ENCODE measurements at places on chromosomes 13 and 19.

GRCh38 chr19:22945560-22945959 lies 57.4 kb downstream of the ZNF728 start:
- DNase-seq: peak; percentile 26

DNA sequence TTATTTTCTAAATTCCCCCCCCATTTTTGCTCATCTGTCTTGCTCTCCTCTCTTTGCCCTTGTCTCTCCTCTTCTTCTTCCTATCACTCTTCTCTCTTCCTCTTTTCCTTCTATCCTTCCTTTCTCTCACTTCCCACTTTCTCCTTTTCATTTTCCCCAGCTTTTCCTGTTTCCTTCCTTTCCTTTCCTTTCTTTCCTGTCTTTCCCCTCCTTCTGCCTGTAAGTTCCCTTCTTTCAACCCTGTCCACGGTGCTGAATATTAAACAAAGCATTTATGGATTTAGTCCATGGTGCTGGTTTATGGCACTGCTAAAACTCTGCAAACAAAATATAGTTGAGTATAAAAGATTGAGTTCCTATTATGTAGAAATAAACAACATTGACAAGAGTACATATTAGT lies 27.6 kb downstream of the SCEL start:
- DNase-seq: no peak

DNA sequence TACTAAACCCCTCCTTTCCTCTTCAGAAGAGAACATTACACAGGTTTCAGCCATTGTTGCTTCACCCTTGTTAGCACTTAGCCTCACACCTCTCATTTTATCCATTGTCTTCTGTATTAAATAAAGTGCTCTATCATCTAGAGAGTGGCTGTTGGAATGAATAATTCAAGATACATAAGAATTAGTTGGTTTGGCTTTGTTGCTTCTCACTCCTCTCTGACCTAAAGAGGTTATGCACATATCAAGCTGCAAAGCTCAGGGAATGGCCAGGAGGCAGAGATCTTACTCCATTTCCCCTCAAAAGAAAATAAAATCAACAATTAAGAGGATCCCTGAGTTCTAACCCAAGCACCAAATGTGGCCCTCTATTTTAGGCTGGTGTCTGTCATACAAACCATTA lies 79.7 kb downstream of the DCT start:
- no peak for DNase-seq

DNA sequence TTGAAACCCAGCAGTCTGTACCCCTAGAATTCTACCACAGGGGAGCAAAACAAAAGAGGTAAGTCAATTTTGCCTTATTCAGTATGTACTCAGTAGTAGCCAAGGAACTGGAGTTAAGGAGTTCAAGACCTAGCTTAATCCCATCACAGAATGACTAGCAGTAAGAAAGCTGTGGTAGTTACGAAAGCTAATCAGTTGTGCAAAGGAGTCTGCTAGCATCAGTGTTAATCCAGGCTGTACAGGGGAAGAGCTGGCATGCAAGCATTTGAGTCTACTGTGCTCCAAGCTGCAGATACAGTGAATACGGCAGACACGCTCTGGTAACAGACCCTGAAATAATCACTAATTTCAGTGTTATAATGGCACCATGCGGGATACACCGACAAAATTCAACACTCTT lies 4.7 kb downstream of the DNMT1 start:
- DNase-seq: no peak

- no peak for DNase-seq
These were observed 204.9 kb downstream of the ZIC5 start for GRCh38 chr13:99766641-99767045.

All from CMK (cell line).